ENCODE measurements at places on chromosomes 5 and 9. TPM values are rescaled to one million over a fixed set of nuclear protein-coding genes. Genes with fewer than 3 reads are reported as not detected.

ZFP2 gene
- 0.74 TPM for polyA plus RNA-seq

EIF4E1B gene
- not detected for polyA plus RNA-seq

PAEP gene
- not detected for polyA plus RNA-seq

MED27 gene
- 41.1 TPM for polyA plus RNA-seq

ZNF462 gene
- polyA plus RNA-seq = 1.1 TPM

LSM11 gene
- polyA plus RNA-seq = 0.79 TPM

NRARP gene
- polyA plus RNA-seq = not detected

FAT2 gene
- not detected for polyA plus RNA-seq

RNF183 gene
- not detected for polyA plus RNA-seq

PRRX2 gene
- 137 TPM for polyA plus RNA-seq

NPR3 gene
- polyA plus RNA-seq = 39.2 TPM

FIBCD1 gene
- polyA plus RNA-seq = 23.7 TPM

FLT4 gene
- polyA plus RNA-seq = not detected

APBA1 gene
- 0.93 TPM for polyA plus RNA-seq

UHRF2 gene
- polyA plus RNA-seq = 21.2 TPM

SPATA31A3 gene
- not detected for polyA plus RNA-seq

ORM2 gene
- polyA plus RNA-seq = not detected

TEX48 gene
- not detected for polyA plus RNA-seq

AP3B1 gene
- 43.3 TPM for polyA plus RNA-seq

SHISAL2B gene
- polyA plus RNA-seq = not detected

PTPRD gene
- polyA plus RNA-seq = 0.05 TPM

GPR150 gene
- polyA plus RNA-seq = 0.25 TPM

HDAC3 gene
- polyA plus RNA-seq = 62.9 TPM

BTNL9 gene
- not detected for polyA plus RNA-seq

IL17B gene
- polyA plus RNA-seq = 0.43 TPM

ZNF782 gene
- 0.85 TPM for polyA plus RNA-seq

CRHBP gene
- polyA plus RNA-seq = not detected

GABRA6 gene
- not detected for polyA plus RNA-seq

ADAMTS12 gene
- 7.8 TPM for polyA plus RNA-seq

HAVCR1 gene
- polyA plus RNA-seq = not detected

GLT6D1 gene
- polyA plus RNA-seq = not detected

FOXD4 gene
- polyA plus RNA-seq = 0.09 TPM

SLC34A3 gene
- polyA plus RNA-seq = not detected

PCDHA6 gene
- not detected for polyA plus RNA-seq

ECSCR gene
- 0.49 TPM for polyA plus RNA-seq

CERCAM gene
- polyA plus RNA-seq = 596 TPM

PCDHGA10 gene
- polyA plus RNA-seq = 4.6 TPM

CTSV gene
- 0.16 TPM for polyA plus RNA-seq

CCDC69 gene
- polyA plus RNA-seq = 0.47 TPM

XPA gene
- polyA plus RNA-seq = 17.4 TPM

LNPEP gene
- polyA plus RNA-seq = 6.8 TPM

WNT8A gene
- not detected for polyA plus RNA-seq

PCA3 gene
- polyA plus RNA-seq = not detected

SERINC5 gene
- 5.4 TPM for polyA plus RNA-seq

All from GM23248 (cell line).